ENCODE measurements at places on chromosomes 5 and 9. TPM values are rescaled to one million over a fixed set of nuclear protein-coding genes. Genes with fewer than 3 reads are reported as not detected.

ZNF474 gene
- 0.16 TPM for total RNA-seq

EQTN gene
- total RNA-seq = not detected

DMRT2 gene
- not detected for total RNA-seq

STING1 gene
- total RNA-seq = 64.2 TPM

KIF4B gene
- total RNA-seq = 0.07 TPM

ZNF169 gene
- total RNA-seq = 5.9 TPM

CCDC152 gene
- 5.1 TPM for total RNA-seq

TJP2 gene
- 19.4 TPM for total RNA-seq

NOL6 gene
- total RNA-seq = 58.9 TPM

HEMGN gene
- total RNA-seq = 101 TPM

HMGCS1 gene
- 116 TPM for total RNA-seq

IRX2 gene
- total RNA-seq = 0.07 TPM

NIPAL4 gene
- not detected for total RNA-seq

KIF24 gene
- total RNA-seq = 4.7 TPM

All from K562 (cell line).